ENCODE measurements at places on chromosomes 1 and 21. TPM values are rescaled to one million over a fixed set of nuclear protein-coding genes. Genes with fewer than 3 reads are reported as not detected.

Gene KANK4
- not detected for total RNA-seq

GRCh38 chr1:173082913-173083312, 32.2 kb upstream of the TNFSF18 start:
- no peak for DNase-seq

DNA sequence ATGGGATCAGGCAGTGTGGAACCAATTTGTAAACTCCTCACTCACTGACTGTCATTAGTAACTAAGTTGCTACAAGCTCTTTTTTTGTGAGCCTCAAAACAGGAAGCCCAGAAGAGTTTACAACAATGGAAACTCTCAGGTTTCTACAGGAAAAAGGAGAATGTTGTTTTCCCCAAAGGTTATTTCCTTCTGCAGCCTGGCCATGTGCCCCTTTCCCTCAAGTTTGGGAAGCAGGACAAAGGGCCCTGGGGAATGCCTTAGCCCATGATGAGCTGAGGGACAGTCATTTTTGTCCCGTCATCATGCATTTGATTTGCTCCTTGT, 395.9 kb downstream of the KIF26B start:
- no peak for DNase-seq

- no peak for DNase-seq
Observed at GRCh38 chr21:17650292-17650691, 37.6 kb upstream of the BTG3 start.

GRCh38 chr1:9900142-9901043, 9.7 kb downstream of the CTNNBIP1 start:
- no peak for DNase-seq
